ENCODE measurements at places on chromosomes 12 and 14. TPM values are rescaled to one million over a fixed set of nuclear protein-coding genes. Genes with fewer than 3 reads are reported as not detected.

DNA sequence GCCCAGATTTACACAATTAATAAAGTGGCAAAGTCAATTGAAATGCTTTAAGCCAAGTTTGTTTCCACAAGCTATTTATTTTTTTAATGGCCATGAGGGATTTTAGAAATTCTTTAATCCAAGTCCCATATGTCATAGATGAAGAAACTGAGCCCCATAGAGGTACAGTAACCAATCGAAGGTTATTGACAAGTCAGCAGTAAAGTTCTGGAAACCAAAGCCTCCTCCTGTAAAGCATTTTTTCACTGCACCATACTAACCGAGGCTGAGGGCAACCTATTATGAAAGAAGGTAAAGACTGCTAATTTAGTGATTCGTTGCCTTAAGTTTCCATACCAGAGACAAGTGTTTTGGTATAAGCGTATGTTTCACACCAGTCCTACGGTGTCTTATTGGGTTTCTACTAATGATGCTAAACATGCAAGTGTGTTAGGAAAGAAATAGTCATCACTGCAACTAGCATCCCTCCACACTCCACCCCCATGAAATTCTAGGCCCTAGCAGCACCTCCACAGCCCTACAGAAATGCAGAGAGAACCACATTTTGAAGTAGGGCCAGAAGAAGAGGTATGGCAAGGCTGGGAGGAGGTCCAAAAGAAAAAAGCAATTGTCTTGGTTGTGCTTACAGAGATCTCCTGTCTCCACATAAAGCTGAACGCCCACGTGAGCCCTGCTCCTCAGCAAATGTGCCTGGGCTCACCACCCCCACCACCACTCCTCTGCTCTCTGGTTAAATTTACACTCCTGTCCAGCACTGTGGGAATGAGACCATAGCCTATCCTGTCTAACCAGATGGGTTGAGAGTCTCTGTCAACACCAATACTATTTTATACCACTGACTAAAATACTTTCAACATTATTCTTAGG, 271.1 kb upstream of the G2E3 start:
- DNase-seq, result no peak

- DNase-seq, result no peak
Measured at GRCh38 chr12:108700833-108701541, 30.3 kb downstream of the CORO1C start.

DNA sequence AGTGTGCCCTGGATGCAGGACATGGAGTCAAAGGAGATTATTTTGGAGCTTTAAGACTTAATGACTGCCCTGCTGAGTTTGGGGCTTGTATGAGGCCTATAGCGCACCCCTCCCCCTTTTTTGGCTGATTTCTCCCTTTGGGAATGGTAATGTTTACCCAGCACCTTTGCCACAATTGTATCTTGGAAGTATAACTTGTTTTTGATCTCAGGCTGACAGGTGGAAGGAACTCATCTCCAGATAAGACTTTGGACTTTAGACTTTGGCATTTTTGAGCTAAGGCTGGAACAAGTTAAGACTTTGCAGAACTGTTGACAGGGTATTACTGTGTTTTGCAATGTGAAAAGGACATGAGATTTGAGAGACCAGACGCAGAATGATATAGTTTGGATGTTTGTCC, 110.5 kb downstream of the DERA start:
- DNase-seq, result no peak

GRCh38 chr14:71739273-71739990, 192.8 kb upstream of the RGS6 start:
- DNase-seq, result no peak

DNA sequence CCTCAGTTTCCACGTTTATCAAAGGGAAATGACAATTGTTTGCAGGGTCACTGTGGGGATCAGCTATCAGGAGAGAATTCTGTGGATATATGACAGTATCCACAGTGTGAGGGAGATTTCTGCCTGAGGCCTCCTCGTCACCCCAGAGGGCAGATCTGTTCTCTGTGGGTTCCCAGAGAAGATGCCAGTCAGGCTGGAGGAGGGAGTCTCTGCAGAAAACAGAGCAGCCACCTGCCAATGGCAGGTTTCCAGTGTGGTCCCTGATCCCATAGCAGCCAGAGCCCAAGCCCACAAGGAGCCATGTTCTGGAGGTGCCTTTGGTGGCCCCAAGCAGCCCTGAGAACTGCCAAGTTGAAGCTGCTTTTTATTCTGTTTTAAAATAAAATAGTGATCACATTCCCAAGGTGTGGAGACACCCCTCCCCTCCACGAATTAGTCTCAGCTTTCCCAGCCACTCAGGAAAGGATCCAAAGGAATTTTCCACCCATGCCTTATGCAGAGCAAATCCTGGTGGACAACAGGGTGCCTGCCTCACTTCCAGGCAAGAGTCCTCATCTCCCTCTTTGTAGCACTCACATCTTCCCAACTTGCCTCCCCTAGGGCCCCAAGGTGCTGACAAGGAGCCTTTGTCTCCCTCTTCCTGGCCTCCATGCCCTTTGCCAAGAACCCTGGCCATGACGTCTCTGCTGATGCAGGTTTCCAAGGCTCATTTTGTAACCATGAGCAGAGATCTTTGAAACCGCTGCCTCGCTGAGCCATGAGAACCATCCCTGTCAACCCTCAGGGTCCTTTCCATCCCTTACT, 20.4 kb downstream of the CMKLR1 start:
- no peak for DNase-seq

- no peak for DNase-seq
Measured at GRCh38 chr14:64400829-64401459, 12.8 kb downstream of the MTHFD1 start.

GRCh38 chr14:47022721-47023120, 371.1 kb upstream of the RPL10L start:
- DNase-seq, result no peak

DNA sequence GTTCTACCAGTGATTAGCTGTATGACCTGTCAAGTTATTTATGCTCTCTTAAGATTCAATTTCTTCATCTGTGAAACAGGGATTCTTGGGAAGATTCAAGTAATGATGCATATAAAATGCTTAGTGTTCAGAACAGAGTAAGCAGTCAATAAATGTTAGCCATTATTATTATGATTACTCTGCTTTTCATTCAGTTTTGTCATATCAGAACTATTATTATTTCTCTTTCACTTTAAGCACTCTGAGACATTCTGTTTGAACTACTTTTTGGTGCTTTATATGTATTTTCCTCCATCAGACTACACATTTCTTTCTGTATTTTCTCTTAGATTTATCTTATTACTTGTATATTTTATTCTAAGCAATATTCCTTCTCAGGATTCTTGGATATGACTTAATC, 81.2 kb downstream of the CFAP54 start:
- DNase-seq, result no peak

GRCh38 chr12:29726321-29726692, 57.4 kb downstream of the TMTC1 start:
- DNase-seq, result no peak

DNA sequence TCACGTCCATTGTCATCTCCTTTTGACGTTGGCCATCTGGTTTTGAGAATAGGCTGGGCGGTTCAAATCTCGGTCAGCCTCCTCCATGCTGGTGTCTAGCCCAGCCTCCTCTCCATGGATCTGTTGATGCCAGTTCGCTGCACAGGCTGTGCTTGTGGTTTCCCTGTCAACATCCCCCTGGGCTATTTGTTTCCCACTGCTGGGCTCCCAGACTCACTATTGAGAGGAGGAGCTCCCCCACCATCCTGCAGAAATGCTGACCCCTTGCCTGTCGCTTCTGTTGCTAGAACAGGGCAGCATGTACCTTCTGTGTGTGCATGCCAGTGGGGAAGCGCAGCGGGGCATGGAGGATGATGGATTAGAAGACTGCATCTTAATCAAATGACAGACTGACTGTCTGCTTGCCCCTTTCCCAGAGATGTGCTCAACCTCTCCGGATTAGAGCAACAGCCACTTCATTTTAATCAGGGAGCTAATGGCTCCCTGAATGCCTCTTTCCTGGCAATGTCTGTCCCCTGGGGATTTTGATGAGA, 170.5 kb downstream of the TSPAN9 start:
- DNase-seq, result no peak

DNA sequence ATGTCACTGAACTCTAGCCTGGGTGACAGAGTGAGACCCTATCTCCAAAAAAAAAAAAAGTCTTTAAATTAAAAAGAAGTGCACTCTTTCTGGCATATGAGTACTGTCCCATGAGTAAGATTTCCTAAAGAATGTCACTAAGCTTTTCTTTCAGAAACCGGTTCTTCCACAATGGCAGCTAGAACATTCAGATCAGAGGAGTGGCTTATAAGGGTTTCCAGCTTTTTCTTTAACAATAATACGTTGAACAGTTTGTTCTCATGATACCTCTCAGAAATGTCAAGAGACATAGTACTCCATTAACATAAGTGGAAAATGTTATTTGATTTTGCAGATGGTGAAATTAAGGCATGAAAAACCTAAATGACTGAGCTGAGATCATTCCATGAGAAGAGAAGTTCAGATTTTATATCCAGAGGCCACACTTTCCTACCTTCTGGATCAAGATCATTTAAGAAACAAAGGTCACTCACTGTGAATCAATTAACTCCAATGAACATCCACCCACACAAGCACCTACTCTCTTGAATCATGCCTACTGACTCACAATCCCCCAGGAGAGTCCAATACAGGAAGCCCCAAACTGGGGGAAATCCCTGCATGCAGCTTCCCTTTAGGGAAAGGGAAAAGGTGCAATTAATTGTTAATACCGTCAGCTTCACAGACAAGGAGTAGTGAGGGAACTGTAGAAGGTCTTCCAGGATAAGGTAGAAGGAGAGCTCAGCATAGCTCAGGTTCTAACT, 86.9 kb downstream of the SPTSSA start:
- DNase-seq, result no peak

DNA sequence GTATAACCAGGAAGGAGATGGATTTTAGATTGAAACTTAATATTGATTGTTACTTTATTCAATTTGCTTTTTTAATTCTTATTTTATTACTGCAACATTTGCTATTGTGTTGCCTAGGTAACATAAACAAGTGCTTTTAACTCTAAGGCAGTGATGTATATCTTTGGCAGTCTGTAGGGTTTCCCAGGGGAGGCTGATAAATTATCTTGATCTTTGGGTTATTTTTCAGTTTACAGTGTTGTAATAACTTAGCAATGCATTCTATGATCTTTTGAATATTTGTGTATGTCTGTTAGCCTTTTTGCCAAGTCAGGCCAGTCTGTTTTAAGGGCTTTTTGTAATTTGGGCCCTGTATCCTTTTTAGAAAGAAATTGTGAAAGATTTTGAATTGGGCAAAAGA, 7.8 kb upstream of the DTD2 start:
- no peak for DNase-seq

GRCh38 chr12:27382171-27382795, 49.6 kb downstream of the BMAL2 start:
- peak; percentile 41 for DNase-seq

DNA sequence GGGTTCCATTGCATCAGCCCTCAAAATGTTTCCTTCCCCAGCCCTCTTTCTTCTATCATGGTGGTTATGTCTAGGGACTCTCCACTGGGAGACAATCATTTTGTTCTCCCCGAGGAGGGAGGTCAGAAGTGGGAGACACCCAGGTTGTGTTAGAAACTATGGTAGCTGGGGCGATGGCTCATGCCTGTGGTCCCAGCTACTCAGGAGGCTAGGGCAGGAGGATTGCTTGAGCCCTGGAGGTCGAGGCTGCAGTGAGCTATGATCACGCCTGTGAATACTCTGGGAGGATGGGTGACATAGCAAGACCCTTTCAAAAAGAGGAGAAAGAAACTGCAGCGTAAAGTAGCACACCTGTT, 13.0 kb upstream of the LRRC23 start:
- DNase-seq, result no peak

DNA sequence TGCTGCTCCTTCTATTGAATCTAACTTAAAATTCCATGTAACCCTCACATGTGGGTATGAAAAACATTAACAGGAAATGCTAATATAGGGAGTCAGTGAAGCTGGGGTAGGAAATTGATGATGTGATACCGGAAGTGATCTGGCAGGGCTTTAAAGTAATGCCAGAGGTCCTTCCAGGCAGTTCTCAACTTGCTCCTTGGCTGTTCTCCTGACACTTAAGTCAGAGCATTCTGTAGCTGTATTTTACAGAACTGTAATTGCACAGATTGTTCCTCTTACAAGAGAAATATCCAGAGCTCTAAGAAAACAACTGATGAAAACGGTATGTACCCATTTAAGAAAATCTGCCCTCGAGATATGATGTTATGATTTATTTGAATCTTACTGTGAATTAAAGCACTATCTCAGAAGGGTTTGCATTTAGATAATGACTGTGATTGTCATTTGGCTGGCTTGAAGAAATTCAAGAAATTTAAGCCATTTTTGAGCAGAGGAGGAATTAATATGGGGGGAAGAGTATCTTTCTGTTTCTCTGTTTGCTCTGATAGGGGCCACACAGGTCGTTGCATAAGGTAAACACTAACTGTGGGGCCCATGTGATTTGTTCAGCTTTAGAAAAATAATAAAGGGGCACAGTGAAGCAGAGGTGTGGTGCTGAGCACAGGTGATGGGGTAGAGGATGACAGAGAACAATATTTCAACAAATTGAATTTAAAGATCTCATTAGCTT, 88.4 kb downstream of the BBS10 start:
- DNase-seq, result no peak

DNA sequence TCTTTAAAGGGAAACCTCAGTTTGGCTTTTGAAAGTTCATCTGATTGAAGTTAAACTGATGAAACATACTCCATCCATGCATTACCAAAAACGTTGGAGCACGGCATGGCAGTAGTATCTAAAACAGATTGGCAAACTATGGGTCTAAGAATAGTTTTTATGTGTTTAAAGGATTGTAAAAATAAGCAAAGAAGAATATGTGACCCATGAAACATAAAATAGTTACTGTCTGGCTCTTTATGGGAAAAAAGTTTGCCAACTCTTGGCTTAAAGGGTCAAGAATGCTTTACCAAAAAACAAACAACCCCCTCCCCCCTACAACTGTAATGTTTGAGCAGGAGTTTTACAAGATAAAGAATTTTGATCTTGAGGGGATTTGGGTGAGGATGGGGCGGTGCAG, 32.6 kb downstream of the TRAF3 start:
- DNase-seq, result no peak

DNA sequence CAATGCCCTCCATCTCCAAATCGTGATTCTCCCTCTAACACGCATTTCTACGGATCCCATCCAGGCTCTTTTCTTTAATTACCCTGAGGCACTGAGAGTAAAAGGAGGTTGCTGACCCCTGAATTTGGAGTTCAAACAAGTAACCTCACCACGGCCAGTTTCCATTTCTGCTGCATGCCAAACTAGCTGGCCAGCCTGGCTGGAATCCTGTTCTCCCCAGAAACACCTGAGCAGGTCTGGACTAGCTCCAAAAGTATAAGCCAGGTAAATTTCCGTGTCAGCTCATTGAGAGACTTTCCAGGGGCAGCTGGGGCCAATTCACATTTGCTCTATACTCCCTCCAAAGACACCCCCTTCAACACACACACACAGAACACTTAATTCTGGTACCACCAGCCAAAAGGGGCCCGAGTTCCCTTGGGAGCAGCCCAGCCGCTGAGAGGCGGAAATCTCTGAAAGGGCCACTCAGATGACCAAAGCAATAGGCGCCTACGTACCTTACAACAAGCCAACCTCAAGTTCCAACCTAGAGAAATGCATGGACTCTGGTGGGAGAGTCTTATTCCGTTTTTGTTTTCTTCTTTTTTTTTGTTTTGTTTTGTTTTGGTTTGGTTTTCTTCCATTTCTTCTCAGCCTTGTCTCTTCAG, 131.4 kb downstream of the NDUFA12 start:
- no peak for DNase-seq

- DNase-seq, result no peak
Measured at GRCh38 chr12:41998436-41998835, 146.2 kb downstream of the GXYLT1 start.

TEX52 gene
- total RNA-seq, result 0.17 TPM

KRT6A gene
- total RNA-seq, result not detected

DHRS2 gene
- total RNA-seq, result 3.1 TPM

PPFIBP1 gene
- total RNA-seq, result 32.0 TPM

GPR68 gene
- 4.9 TPM for total RNA-seq

CCDC196 gene
- total RNA-seq, result not detected

DAO gene
- not detected for total RNA-seq

KRT83 gene
- not detected for total RNA-seq
